Suppressor macrophage treated with lipopolysaccharide for 1 hour (primary cell): ENCODE measurements at places on chromosomes 7 and 10.

DNA sequence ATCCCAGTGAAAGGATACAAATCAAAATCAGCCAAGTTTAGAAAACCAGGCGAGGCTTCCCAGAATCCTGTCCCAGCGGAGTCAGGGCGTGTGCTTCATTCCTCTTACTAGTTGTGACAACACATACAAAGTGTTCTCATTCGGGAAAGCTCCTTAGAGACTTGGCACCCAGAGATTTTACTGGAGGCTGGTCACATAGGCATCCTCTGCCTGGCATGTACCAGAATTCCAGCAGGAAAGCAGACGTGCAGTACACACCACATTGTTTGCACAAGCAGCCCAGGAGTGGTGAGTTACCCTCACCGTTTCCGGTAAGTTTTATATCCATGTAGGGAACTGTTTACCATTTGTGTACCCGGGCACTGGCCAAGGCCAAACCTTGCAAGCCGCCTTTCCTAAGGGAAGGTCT lies 34.9 kb downstream of the MMRN2 start:
- no peak for DNase-seq

DNA sequence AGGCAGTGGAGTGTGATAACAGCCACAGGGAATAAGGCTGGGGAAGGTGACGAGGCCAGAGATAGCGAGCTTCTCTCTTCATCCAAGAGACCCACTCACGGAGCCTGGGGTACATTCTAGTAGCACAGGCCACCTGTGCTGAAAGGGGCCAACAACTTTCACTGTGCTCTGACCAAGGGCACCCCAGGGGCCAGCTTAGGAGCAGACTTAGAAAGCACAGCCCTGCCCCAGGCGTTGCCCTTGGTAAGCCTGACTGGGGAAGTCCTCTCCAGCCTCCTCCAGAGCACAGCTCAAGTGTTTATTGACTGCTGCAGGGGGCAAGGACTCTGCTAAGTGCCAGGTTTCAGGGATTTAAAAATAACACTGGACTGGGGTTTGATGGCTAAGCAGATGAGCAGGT lies 44.7 kb downstream of the EBF3 start:
- no peak for DNase-seq

- DNase-seq, result no peak
Measured at GRCh38 chr7:24974026-24974832, 5.7 kb downstream of the OSBPL3 start.

GRCh38 chr7:69246758-69247157 lies 351.5 kb upstream of the AUTS2 start:
- DNase-seq, result peak; percentile 81

GRCh38 chr10:65786279-65786678 lies 1139.6 kb upstream of the LRRTM3 start:
- DNase-seq, result no peak

DNA sequence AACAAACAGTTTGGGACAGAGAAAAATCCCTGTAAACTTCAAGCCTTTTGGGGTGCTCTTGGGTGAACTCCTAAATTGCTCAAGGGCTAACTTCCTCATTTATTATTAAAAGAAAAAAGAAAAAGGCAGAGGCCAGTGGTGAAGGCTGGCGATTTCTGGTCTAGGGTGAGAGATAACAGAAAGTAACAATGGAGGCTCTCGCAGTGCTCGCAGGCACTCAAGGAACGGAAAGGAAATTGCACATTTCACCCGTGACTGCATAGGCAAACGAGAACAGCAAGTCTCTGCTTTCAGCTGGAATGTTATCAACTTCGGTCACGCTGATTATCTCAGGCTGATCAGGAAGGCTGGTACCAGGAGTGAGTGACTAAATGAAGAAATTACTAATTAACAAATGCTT lies 70.7 kb downstream of the PRKAG2 start:
- DNase-seq, result peak; percentile 88

DNA sequence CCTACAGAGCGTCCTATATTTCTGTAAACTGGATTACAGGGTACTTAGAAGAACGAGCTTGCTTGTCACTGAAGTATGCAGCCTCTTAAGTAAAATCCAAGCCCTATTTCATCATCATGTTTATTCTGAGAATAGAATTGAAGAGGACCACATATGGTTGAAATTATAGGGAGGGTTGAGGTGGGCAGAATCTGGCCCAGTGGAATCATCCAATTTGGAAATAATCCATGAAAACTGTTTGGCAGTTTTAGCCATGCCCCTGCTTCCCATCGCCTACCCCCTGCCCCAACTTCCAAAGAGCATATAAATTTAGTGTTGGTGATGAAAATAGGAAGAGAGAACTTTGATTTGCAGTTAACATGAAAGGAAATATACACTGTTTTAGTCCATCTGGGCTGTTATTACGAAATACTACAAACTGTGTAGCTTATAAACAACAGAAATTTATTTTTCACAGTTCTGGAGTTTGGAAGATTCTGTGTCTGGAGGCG lies 150.4 kb downstream of the PRKG1 start:
- DNase-seq, result no peak

DNA sequence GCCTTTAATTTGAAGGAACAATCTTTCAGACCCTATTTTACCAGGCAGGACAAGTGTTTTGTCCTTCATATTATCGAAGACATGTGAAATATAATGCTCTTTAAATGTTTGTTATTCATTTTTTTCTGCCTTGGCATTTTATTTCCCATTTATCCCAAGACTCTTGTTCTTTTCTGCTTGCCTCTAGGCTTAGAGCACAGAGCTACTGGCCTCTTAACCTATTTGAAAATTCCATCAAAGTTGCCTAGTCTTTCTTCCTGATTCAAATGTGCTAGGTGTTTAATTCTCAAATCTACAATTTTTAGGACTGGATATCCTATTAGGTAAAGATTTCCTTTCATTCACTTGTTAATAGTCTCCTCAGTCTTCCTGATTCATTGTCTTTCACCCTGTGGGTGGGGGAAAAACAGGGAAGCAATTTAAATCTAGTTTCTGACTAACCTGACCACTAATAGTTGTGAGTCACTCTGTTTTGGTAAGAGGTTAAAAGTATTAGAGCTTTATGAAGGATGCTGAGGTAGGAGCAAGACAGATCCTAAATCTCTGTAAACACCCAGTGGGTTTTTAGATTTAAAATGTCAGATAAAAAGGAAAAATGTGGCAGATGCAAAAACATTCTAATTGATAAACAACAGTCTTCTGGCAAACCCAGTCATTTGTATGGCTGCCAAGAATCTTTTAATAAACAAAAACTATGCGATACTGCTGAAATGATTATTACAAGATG lies 1.5 kb downstream of the LIPK start:
- peak; percentile 80 for DNase-seq

DNA sequence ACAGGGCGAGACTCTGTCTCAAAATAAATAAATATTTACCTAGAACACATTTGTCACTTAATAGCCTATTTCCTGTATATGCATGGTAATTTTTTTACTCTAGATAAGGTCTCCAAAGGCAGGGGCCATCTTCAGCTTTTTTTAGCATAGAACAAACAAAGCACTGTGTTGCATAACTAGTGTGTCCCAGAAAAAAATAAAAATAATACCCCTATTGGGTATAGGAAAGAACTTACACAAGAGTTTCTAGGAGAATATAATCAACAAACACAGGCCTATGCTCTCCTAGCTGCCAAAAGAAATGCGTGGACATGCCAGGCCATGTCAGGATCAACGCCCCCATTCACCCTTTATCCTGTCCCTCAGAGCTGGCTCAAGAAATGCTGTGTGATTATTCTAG lies 103.6 kb downstream of the PARD3 start:
- no peak for DNase-seq

- no peak for DNase-seq
Measured at GRCh38 chr10:15333909-15334649, 37.0 kb downstream of the FAM171A1 start.

DNA sequence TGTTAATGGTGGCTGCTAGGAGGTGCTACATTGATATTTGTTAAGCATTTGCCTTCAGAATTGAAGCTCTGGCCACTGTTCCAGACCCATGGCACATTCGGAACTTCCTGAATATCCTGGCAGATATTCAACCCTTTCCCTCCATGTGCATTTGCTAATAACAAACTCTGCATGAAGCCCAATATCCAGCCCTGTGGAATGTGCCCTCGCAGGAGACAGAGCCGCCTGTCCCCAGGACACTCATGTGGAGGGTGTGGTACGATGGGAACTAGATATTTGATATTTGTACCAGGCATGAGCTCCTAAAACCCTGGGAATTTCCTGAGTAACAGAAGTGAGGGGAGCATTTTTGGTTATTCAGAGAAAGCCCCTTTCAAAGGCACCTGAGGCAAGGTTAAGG lies 21.6 kb upstream of the ARHGAP22 start:
- no peak for DNase-seq
